Midbrain (tissue), 1 donor: ENCODE measurements at places on chromosomes 13 and 19.

- no peak for DNase-seq
These were observed 23.4 kb upstream of the SLC7A10 start for GRCh38 chr19:33248954-33249613.

DNA sequence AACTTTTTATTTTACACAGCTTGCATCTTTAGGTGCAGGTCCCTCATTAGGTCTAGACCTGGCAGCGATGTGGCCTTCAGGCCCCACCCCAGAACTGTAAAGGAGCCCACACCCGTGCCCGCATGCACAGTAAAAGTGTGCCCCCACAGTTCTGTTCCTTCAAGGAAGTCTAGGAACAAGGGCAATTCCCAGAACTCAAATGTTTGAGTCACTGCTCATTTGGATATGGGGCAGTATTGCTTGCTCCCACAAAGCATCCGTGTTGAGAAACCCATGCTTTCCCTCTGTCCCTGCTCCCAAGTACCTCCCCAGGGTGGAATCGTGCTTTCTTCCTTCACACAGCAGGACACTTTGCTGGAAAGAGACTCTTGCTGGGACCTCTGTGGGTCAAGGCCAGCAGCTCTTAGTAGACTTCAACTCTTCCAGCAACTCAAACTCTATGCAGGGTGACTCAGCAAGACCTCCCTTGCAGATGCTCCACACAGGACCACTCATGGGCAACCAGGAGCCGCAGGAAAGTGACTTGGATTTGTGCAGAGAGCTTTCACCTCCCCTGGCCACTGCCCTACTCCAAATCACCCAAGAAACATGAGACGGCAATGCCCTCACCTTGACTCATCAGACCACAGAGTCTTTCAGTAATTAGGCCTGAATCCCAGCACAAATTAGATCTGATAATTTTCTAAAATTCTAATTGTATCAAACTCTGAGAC lies 12.3 kb downstream of the SLC7A1 start:
- no peak for DNase-seq

- DNase-seq: peak; percentile 82
These were observed 2.7 kb downstream of the UHRF1 start for GRCh38 chr19:4911786-4912672.

- DNase-seq: no peak
These were observed 342 bp downstream of the ASF1B start for GRCh38 chr19:14135985-14136508.

DNA sequence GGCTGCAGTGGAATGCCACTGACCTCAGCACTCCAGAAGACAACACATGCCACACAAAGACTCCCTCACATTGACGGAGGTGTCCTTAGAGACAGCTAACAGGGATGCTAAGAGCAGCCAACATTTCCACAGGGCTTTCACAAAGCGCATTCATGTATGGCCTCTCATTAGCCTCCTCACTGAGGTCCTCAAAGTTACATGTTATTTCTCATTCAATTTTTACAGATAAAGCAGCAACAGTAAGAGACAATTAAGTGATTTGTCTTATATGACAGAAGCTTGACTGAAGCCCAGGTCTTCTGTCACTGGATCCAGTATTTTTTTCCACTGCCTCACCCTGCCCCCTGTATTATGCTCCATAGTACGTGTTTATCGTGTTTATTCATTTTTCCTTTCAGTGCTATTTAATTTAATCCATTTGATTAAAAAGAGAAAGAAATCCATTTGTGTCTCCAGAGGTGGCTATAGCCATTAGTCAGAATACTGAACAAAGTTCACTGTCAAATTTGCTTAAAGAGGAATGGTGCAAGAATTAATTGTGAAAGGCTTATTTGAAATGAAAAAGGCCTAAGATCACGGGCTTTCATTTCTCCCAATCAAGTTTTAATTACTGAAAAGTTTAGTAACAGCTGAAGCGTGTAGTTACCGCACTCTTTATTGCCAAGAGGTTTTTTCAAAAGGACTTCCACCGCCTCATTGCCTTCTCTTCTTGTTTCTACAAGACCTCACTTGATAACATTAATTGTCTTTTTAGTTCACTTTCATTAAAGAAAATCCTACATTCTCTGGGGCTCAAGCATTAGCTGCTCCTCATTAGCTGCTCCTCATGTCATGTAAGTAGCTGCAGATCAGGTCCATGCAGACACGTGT lies 115.0 kb downstream of the COG6 start:
- DNase-seq: no peak
